ACHN (cell line): ENCODE measurements at places on chromosomes 2 and 18.

- no peak for DNase-seq
These were observed 138.1 kb upstream of the ZNF236 start for GRCh38 chr18:76684265-76684664.

DNA sequence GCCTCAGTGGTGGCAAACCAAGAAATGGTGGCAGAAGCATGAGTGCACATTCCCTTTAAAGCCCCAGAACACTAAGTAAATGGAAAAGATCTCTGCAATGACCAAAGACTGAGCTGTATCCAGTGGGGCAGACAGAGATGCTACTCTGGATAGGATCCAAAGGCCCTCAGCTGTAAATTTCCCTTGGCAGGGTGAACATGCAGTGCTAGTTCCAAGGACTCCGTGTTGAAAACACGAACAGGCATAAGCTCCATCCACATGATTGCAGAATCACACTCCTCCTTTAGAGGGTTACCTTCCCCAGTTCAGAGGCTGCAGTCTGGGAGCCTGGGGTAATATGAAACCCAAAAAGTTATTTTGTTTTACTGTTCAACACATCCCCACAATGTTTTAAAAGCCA is 98.6 kb upstream of the KLF7 start:
- DNase-seq = no peak

DNA sequence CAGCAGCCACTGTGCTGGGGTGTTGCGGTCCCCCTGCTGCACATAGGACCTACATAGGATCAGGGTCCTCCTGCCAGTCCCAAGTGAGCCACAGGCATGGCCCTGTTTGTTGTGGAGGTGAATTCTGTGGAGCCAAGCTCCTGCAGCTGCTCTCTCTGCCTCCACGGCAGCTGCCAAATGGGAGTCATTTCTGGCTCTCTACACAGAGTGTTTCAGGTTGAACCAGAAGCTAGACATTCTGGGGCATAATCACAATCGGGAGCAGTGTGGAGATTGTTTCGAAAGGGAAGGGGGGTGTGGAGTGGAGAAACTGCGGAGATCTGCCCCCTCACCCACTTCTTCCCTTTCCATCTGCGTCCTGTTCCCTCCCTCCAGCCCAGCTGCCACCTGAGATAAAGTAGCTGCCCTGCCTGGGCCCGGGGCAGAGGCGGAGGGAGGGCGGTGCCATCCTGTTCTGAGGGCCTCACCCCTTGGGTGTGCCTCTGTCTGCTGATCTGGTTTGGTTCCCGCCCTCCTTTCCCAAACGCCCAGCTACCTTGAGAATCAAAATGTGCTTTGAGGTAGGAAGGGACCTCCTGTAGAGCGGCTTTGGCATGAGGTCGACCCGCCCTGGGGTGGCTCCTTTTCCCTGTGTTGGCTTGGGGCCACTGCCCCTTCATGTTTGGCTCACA is 139.4 kb downstream of the WDSUB1 start:
- DNase-seq = no peak

DNA sequence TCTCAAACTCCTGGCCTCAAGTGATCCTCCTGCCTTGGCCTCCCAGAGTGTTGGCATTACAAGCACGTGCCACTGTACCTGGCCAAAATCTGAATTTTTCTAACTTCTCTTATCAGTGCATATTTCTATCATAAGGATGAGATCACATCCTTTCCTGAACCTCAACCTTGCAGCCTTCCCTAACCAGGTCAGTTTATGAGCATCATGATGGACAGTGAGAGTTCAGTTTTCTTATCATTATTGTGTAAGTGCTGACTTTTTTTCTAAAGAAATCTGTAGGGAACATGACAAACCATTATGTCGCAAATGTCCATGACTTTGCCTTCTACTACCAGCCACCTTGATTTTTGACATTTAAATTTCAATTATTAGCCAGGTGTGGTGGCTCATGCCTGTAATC is 31.5 kb downstream of the MRPL33 start:
- no peak for DNase-seq

DNA sequence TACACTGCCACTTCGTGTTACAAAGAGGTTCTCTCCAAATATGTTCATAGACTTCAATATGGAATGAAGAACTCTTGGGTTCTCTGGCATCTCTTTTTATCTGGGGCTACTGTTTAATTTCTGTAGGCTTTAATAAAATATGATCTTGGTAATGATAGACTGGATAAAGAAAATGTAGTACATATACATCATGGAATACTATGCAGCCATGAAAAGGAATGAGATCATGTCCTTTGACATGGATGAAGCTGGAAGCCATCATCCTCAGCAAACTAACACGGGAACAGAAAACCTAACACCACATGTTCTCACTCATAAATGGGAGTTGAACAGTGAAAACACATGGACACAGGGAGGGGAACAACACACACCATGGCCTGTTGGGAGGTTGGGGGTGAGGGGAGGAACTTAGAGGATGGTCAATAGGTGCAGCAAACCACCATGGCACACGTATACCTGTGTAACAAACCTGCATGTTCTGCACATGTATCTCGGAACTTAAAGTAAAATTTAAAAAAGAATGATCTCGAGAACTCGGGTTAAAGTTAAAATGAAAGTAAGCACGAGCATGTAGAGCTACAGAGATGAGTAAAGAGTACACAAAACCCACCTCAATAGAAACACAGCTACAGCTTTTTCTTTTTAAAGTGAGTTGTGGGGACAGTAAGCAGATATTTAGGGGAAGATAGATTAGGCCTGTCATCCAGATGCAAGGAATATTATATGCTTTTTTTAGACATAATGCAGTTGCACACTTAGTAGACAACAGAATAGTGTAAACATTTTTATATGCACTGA is 102.3 kb downstream of the SGPP2 start:
- no peak for DNase-seq

DNA sequence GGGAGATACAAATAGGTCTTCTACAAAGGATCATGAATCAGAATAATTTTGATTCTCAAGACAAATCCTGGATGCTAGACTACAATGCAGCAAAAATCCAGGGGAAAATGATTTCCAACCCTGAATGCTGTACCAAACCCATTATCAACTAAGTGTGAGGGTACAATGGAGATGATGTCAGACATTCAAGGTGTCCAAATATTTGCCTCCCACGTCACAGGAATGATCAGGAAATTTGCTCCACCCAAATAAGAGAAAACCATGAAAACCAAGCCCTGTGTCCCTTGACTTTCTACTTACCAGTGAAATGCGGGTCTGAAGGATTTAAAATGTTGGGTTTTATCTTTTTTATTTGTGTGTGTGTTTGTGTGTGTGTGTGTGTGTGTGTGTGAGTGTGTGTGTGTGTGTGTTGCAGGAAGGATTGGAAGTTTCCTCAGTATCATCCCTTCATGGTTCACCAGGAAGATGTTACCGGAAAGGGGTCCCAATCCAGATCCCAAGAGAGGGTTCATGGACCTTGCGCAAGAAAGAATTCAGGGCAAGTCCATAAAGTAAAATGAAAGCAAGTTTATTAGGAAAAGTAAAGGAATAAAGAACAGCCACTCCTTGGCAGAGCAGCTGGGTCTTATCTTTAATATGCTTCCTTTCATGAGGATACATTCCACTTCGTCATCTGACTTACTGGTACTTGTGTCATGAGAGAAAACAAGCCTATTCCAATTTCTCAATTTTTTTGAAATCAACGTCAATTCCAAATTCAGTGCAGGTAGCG is 61.1 kb upstream of the ID2 start:
- DNase-seq = no peak

DNA sequence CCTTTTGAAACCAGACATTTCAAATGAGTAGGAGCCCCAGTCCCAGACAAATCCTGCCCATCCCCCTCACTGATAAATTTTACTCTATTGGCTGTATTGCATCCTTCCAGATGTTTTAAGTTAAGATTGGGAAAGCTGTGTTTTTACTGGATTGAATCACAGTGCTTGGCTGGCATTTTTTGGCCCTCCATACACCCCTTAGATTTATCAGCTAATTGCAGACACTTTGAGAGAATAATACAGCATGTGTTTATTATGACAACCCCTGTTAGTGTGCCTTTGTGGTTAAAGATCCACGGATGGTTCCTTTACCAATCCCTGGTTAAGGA is 74.9 kb downstream of the ANTXR1 start:
- no peak for DNase-seq

- no peak for DNase-seq
These were observed 168.4 kb downstream of the NDUFA10 start for GRCh38 chr2:239856620-239857285.

DNA sequence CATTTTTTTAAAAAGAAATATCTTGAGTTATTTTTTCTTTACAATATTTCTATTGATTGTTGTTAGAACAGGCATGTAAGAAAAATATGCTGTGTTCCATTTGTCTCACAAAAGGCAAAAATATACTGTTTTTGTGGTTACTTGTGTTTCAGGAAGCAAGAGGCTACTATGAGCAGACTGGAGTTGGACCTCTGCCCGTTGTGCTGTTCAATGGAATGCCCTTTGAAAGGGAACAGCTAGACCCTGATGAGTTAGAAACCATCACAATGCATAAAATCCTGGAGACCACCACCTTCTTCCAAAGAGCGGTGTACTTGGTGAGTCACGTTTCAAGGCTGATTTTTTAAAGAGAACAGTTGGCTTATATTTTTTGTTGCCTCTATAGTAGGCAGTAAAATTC is 54.7 kb downstream of the UGGT1 start:
- no peak for DNase-seq

DNA sequence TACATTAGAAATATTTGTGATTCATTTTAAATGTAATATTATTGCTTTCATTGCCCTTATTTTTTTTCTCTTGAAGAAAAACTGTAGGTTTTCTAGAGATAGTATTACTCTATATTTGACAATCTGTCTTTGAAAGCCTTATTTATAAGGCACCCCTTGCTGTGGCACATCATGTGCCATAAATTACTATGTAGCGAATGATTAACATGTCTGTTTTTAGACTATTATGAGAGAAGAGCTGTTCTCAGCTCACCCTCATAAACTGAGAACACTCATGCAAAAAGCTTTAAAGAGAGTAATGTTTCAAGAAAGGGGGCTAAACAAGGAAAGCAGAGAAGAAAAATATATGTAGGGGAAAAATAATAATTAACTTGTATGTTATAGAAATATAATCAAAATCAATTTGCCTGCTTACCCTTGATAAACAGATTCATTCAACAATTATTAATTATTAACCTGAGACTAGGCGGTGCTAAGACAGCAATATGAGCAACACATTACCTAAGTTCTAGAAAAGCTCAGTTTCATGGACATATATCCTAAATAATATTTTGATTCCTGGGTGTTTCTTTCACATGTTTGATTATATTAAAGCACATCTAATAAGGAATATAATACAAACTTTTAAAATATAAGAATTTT is 69.0 kb downstream of the RAB3GAP1 start:
- DNase-seq = peak; percentile 42

DNA sequence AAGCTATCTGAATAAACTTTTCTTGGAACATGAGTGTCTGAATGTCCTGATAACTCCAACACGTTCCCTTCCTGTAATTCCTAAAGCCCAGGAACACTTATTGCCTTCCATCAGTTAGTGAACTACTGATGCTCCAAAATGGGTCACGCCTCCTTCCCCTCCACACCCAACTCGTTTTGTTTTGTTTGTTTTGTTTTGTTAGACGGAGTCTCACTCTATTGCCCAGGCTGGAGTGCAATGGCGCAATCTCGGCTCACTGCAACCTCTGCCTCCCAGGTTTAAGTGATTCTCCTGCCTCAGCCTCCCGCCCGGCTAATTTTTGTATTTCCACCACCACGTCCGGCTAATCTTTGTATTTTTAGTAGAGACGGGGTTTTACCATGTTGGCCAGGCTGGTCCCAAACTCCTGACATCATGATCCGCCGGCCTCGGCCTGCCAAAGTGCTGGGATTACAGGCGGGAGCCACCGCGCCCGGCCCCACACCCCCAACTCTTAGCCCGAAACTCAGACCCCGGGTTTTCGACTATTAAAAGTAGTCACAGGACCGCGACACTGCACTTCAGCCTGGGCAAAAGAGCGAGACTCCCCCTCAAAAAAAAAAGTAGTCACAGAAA is 774 bp downstream of the IER3IP1 start:
- peak; percentile 5 for DNase-seq

GRCh38 chr18:8980496-8980895 is 122.0 kb upstream of the NDUFV2 start:
- DNase-seq = no peak

GRCh38 chr2:164922134-164922533 is 33.2 kb downstream of the SLC38A11 start:
- no peak for DNase-seq

GRCh38 chr2:227780981-227781615 is 32.5 kb upstream of the CCL20 start:
- no peak for DNase-seq

GRCh38 chr18:27746241-27746640 is 430.7 kb downstream of the CDH2 start:
- DNase-seq = no peak

GRCh38 chr2:240987588-240987987 is 10.8 kb upstream of the SNED1 start:
- no peak for DNase-seq

DNA sequence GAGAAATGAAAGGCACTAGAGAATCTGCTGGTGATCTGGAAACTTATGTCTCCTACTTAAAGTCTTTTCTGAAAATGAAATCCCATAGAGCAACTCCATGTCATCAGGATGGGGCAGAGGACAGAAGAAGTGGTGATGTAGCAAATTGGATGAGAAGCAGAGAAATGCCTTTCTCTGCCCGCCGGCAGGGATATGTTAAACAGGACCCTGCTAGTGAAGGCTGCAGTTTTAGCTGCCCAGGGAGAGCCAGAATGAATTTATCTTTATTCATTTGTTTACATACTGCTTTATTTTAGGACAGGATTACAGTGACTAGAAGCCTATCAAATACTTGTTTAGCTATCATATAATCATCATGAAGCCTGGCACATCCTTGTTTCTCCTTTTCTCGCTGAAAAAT is 247.0 kb downstream of the DOK6 start:
- no peak for DNase-seq

DNA sequence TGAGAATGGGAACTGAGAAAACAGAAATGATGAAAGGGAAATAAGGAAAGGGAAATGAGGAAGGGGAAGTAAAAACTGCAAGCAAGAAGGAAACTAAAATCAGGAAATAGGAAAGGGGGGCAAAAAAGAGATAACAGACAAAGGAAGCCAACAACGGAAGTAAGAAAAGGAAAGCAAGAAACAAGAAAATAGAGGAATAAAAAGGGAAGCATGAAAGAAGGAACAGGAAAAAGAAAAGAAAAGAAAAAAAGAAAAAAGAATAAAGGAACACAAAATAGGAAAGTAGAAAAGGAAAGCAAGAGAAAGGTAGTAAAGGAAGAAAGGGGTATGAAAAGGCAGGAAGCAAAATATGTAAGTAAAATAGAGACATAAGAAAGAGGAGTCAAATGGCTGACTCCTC is 241.2 kb upstream of the NCKAP5 start:
- no peak for DNase-seq

- DNase-seq = peak; percentile 13
These were observed 9.0 kb downstream of the METTL21A start for GRCh38 chr2:207616185-207616584.

GRCh38 chr2:59583173-59583765 is 970.2 kb downstream of the BCL11A start:
- no peak for DNase-seq

DNA sequence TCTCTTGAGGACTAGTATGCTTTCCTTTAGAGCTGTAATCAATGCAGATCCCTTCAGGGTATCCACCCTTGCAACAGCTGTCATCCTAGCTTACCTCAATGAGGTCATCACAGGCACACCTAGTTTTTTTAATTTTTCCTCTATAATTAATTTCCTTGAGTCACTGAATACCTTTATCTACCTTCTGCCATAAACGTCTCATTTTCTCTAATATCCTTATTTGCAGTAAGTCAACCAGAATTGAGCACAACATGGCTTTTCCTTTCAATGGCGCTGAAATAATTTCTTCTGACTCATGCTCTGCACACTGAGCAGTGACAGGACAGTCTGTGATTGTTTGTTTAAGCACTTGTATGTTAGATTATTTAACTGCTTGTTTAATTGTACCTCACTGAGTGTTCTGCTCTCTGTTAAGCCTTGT is 49.4 kb downstream of the ETAA1 start:
- no peak for DNase-seq
